ENCODE measurements at places on chromosomes 5 and 9.

DNA sequence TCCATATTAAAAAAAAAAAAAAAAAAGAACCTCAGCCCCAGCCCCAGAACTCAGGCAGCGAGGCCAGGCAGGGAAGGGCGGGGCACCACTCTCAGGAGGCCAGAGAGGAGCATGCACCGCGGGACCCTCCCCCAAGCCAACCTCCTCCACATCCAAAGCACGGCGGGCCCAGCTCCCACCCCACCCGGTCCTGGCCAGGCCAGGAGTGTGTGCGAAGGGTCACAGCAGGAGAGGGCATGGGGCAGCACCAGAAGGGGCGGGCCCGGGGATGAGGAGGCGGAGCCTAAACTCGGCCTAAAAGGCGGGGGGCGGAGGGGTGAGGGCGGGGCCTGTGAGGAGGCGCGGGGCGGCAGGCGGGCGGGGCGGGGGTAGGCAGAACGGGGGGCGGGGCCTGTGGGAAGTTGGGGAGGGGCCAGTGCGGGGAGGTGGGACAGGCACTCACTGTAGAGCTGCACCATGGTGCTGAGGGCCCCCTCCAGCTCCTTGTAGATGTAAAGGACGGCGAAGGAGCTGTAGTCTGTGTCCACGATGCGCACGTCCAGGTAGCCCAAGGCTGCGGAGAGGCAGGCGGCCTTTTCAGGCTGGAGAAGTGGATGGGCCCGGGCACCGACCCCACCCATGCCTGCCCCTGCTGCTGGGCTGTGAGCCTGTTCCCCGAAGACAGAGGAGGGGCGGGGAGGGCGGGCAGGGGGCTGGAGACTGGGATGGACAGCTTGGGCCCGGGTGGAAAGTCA, 1.2 kb downstream of the LCN15 start:
- DNase-seq: peak; percentile 76

GRCh38 chr9:98045234-98046179, 11.0 kb upstream of the NANS start:
- peak; percentile 97 for DNase-seq

- no peak for DNase-seq
These were observed 61.3 kb upstream of the MTAP start for GRCh38 chr9:21741151-21741550.

DNA sequence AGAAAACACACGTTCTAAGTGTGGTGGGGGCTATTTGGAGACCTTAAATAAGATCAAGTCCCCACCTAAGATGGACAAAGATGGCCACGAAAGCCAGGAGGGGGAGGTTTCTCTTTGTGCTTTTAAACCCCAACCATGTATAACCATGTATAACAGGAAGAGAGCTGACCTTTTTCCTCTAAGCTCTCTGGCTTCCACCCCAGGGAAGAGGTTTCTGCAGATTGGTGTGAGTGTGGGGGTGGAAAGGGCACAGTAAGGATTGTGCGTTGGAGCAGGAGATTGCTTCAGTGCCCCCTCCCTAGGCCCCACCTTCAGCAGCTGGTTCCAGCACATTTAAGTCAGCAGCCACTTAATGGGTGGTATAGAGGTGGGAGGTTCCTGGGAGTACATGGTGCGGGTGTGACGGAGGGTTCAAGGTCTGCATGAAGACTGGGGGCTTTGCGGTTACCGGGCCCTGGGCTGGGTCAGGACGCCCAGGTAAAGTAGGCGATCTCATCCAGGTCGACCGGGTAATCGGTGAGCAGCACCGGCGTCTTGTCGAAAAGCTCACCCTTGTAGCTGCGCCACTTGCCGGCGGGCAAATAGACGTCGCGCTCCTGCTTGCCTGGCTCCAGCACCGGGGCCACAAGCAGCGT, 6.2 kb downstream of the MYORG start:
- DNase-seq: no peak

DNA sequence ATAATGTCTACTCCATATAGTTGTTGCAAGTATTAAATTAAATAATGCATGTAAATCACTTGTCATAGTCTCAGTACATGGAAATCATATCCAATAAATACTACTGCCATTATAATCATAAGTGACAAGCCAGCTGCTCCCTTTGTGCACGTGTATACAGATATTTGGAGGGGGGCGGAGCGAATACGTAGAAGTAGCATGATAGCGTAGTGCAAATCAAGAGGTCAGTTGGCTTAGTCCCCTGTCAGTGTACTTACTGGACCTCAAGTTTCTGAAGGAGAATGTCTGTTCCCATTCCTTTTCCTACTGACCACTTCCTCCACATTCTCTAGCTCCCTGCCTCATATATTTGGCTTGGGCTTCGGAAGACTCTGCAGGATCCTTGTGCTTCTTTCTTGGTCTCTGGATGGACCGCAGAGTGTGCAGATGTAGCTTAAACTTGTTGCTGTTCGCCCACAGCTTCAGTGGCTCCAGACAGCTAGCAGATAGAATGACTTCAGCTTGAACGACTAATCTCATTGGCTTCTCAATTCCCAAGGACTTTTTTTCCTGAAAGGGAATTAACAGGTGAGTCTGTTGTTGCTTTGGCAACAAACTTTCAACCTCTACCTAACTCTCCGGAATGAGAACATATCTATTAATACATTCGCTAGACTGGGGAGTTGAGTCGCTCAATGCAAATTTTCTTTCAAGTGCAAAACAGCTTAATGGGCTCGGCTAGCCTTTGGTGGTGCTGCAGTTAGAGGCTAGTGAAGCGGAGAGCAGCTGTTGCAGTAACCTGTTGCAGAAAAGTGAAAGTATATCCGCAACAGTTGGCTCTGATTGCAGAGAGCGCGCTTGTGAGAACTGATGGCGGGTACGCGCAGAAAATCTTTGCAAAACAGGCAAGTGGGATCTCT, at the start of gene PCDHB1:
Gene PCDHB1, plus strand, starts transcription at position 753 of the 899 bp plus-strand sequence. Its CDS starts 97 bp downstream, at position 850.
- no peak for DNase-seq

DNA sequence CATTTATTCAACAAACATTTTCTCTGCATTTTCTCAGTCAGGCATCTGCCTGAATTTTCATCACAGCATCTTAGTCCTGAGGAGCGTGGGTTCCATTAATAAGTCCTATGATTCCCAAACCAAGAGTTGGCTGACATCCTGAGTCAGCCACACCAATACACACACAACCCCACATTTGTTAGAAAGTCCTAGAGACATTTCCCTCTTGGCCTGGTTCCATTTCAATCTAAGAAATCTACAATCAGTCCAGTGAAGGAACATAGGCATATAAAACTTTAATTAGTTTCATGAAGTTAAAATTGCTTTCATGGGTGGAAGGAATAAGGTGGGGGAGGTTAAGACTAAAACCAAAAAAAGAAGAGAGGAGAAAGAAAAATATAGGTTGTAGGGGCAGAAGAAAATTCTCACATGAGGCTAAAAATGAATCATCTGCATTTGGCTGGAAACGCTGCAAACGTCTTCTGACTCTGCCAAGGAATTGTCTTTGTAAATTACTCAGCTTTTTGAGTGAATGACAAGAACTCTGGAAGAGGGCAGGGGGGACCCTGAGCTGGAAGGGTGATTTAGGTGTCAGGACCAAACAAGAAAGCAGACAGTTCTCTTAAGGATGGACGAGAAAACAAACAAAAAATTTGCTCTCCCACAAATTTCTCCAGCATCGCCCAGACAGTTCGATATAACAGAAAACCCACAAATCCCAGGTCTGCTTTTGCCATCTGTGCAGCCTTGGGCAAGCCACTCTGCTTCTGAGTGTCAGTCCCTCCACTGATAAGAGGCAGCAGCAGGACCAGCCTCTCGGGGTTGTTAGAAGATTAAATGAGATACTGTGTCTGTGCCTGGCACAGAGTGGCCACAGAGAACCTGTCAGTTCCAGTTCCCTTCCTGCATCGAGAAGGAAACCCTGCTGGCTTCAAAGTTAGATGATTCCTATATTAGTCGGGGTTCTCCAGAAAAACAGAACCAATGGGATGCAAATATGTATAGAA, 289.7 kb downstream of the CDK5RAP2 start:
- no peak for DNase-seq

DNA sequence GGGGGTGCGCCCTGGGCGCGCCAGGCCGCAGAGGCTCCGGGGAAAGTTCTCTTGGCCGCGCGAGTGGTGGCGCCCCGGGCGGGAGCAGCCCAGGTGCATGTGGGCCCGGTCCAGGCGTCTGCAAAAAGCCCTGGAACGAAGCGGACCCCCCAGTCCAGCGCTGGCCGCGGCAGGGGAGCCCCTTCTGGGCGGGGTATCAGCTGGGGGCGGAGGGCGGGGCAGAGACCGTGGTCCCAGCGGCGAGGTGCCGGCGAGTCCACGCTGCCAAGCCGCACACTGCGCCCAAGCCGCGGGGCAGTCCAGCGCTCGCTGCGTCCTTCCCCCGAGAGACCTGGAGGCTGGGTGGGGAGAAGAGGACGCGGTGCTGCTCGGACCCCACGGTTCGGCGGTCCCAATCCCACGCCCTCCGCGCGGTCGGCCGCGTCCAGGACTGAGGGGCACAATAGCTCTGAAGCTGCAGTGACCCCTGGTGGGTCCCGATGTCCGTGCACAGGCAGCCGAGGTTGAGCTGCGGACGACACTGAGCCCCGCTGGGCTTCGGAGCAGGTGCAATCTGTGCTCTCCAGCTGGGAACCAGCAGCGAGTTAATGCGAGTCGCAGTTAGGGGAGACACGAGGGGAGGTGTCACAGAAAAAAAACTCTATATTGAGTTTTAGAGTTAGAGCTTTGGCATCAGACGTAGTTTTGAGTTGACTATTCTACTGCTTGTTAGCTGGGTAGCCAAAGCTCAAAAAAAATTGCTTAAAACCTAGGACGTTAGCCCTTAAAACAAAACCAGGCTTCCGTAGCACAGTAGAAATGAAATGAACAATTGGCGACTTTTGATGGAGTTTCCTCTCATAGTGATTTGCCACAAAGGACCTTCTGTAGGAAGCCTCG, 1.1 kb upstream of the EPB41L4A start:
- DNase-seq: peak; percentile 73

GRCh38 chr9:29865764-29866313, 2292.6 kb upstream of the C9orf72 start:
- peak; percentile 25 for DNase-seq

DNA sequence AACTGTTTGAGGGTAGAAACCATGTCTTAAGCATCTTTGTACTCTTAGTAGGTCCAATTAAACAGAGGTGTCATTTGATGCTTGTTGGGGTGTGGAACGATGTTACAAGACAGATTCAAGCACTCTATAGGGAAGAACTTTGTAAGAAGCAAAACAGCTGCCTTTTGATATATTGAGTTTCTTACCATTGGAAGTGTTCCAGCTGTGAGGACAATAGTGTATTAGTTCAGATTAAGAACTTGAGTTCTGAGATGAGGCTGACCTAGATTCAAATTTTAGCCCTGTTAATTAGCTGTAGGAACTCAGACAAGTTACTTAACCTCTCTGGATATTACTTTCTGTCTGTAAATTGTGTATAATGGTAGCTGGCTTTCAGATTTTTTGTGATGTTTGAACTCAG, 19.6 kb upstream of the ZNF462 start:
- no peak for DNase-seq

DNA sequence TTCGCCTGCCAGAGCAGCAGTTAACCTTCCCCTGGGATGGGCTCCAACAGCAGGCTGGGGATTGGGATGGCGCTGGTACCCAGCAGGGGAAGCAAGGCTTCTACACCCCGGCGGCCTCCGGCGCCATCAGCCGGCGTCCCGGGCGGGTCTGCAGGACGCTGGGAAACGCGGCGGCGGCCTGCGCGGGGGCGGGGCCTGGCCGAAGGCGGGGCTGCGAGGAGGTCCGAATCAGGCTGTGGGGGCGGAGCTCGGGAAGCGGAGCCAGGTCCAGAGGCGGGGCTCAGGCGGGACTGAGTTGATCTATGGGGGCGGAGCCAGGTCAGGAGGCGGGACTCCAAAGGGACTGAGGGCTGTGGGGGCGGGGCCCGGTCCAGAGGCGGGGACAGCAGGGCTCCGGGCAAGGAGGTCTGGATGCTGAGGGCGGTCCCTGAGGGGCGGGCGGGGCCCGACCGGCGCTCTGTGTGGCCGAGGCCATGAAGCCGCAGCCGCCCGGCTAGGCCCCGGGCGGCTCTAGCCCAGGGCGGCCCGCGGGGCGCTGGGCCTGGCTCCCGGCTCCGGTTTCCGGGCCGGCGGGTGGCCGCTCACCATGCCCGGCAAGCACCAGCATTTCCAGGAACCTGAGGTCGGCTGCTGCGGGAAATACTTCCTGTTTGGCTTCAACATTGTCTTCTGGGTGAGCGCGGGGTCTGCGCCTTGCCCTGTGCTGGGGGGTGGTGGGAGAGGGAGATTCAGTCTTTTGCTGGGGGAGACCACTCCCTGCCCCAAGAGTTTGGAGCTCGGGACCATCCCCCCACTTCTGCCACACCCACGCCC, at the start of gene TSPAN17:
Gene TSPAN17, plus strand, starts transcription at position 455 of the 813 bp plus-strand sequence. Its CDS starts 132 bp downstream, at position 587.
- DNase-seq: peak; percentile 98

DNA sequence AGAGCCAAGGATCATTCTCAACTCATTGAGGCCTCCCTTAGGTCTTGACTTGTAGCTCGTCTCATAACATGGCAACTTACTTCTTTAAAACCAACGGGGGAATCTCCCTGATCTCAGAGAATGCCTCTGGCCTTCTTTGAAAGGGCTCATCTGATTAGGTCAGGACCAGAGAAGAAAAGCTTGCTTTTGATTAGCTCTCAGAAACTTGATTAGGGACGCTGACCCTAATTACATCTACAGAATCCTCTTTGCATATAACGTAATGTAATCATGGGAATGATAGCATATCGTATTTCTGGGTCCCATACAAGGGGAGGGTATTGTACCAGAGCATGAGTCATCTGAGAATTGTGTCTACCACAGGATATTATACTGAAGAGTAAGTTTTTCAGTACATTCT, 125.1 kb upstream of the SH3GL2 start:
- no peak for DNase-seq

GRCh38 chr5:135546101-135546500, 10.3 kb upstream of the NEUROG1 start:
- no peak for DNase-seq

DNA sequence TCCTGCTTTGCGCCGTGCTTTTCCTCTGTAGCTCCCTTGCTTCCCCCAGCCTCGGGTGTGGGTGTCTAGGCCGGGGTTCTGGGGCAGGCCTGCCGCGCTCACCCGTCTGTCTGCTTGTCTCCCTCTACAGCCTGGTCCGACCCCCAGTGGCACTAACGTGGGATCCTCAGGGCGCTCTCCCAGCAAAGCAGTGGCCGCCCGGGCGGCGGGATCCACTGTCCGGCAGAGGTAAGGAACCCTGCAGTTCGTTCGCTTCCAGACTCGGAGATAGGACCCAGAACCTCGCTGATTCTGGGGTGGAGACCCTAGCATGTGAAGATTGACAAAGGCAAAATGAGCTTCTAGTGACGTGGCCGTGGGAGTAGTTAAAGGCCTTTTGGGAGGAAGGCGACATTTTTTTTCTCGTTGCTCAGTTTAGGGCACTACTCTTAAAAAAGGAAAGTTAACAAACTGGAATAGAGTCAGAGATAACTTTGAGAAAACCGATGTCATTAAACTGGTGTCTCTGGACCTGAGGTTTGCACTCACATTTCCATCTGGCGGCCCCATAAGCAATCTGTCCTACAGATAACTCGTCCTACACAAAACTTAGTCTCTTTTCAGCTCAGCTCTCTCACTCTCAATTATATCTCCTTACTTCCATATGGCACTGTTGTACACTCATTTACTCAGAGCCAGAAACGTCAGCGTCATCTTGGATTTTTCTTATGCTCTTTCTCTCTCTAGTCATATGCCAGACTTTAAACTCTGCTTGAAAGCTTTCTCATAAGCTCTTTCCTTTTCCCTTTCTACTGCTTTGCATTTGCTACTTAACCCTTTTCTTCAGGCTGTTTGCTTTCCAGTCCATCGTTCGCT, 561 bp downstream of the SEC61B start:
- no peak for DNase-seq

GRCh38 chr5:72830362-72830761, 13.9 kb downstream of the TNPO1 start:
- no peak for DNase-seq
